ENCODE measurements at places on chromosomes 5 and 9.

DNA sequence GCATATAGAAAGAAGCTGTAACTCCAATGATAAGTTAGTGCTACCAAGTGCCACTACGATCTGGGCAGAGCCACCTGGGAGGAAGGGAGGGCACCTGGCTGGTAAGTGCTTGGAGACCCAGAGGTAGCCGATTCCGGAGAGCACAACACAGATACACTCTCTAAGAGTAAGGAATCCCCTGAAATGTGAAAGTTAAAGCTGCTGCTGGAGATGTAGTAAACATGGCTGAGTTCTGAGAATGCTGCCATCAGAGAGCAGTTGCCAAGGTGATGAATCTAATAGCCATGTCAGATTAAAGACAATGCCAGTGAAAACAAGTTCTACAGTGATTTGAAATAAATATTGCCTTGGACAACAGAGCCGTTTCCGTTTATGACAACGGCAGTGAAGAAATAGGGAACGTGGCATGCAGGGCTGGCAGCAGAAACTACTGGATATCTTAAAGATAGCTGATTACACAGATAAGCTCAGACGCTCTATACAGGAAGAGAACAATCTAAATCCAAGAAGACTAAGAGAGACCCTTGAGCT, 561.2 kb upstream of the C9orf72 start:
- no peaks in the 10 kb centered on the region for H3K36me3 ChIP-seq
- H3K4me1 ChIP-seq, result no peaks in the 10 kb centered on the region
- H3K27ac ChIP-seq, result no peak overlapping the region

- H3K4me3 ChIP-seq, result no peak overlapping the region
- DNase-seq, result peak; percentile 50
- no peaks in the 10 kb centered on the region for H3K27me3 ChIP-seq
- H3K4me1 ChIP-seq, result no peaks in the 10 kb centered on the region
- H3K27ac ChIP-seq, result no peak overlapping the region
- no peaks in the 10 kb centered on the region for H3K36me3 ChIP-seq
These were observed 19.3 kb upstream of the RXRA start for GRCh38 chr9:134306636-134307600.

DNA sequence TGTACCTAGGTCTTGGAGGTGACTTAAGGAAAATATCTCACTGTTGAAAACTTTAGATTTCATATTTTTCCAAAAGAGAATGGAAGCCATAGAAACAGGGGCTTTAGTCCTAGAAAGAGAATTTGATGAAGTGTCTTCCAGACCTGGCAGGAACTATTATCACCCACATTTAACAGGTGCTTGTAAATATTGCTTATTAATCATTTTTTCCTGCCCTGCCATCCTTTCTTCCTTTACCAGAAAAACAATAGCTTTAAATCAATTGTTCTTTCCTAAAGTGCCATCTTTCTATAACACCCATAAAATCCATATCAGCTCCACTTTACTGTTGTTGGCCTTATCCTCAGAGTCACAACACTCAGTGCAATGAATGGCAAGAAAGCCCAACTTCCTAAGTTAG, 350.9 kb downstream of the YTHDC2 start:
- H3K4me1 ChIP-seq, result no peaks in the 10 kb centered on the region
- no peaks in the 10 kb centered on the region for H3K36me3 ChIP-seq
- no peaks in the 10 kb centered on the region for H3K27me3 ChIP-seq
- no peak overlapping the region for H3K4me3 ChIP-seq
- no peak overlapping the region for H3K27ac ChIP-seq
- DNase-seq, result no peak

GRCh38 chr9:93648836-93649235, 72.5 kb downstream of the PHF2 start:
- no peaks in the 10 kb centered on the region for H3K27me3 ChIP-seq
- DNase-seq, result no peak
- H3K4me3 ChIP-seq, result no peak overlapping the region
- H3K27ac ChIP-seq, result no peak overlapping the region
- peaks cover 85% of the 10 kb centered on the region for H3K36me3 ChIP-seq
- H3K4me1 ChIP-seq, result no peaks in the 10 kb centered on the region

GRCh38 chr5:160390787-160391696, 8.8 kb downstream of the FAM200C start:
- H3K27me3 ChIP-seq, result no peaks in the 10 kb centered on the region
- H3K4me1 ChIP-seq, result no peaks in the 10 kb centered on the region
- H3K27ac ChIP-seq, result no peak overlapping the region

- H3K4me1 ChIP-seq, result no peaks in the 10 kb centered on the region
- H3K27ac ChIP-seq, result no peak overlapping the region
- no peaks in the 10 kb centered on the region for H3K27me3 ChIP-seq
- H3K4me3 ChIP-seq, result no peak overlapping the region
These were observed 58.6 kb downstream of the IL6ST start for GRCh38 chr5:55936100-55936693.

DNA sequence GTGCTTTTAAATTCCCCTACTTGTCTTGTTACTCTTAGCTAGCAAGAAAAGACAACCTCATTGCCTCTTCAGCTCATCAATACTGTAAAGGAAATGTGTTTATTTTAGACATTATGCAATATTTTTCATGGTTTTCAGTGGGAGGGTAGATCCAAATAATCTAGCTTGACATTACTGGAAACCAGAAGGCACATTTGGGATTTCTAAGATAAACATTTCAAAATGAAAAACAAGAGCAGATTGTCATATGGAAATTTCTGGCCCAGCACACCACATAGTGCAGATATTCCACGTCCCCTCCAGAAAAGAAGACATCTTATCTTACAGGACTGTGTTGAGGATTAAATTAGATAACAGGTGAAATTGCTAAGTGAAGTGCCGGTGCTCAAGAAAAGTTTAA, 296.9 kb downstream of the MSX2 start:
- H3K27me3 ChIP-seq, result peaks cover 3% of the 10 kb centered on the region
- DNase-seq, result no peak
- no peak overlapping the region for H3K27ac ChIP-seq
- no peak overlapping the region for H3K4me3 ChIP-seq
- H3K4me1 ChIP-seq, result no peaks in the 10 kb centered on the region

GRCh38 chr5:140964356-140964755, 1.9 kb upstream of the PCDHAC2 start:
- no peak overlapping the region for H3K4me3 ChIP-seq
- H3K27me3 ChIP-seq, result peaks cover 25% of the 10 kb centered on the region
- no peak overlapping the region for H3K27ac ChIP-seq
- no peaks in the 10 kb centered on the region for H3K36me3 ChIP-seq
- no peak for DNase-seq

DNA sequence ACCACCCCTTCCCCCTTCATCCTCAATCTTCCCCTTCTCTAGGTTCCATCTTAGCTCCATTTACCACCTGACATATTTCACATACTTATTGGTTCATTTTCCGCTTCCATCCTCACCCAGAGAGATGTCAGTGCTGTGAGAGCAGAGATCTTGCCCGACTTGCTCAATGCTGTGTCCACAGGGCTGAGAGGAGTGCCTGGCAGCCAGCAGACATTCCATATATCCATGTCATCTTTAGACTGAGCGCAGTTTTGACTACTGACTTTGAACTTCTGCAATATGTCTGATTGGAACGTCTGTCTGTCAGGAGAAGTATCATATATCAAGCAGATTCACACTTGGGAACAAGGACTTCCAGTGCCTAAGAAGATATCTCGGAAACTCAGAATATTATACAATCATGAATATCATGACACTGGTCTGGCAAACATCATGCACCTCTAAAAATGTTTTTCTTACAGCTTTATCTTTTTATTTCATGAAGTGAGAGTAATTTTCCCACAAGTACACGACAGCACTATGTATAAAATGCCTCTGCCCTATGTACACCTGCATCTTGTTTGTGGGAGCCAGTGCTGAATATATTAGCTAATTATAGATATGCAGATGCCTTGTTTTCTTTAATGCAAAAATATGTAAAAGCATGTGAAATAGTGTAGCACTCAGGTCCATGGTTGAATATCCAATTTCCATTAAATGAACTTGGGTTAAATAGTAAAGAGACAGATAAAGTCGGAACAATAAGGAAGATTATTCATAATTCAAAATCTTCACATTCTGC, 454.0 kb upstream of the DAP start:
- no peak overlapping the region for H3K27ac ChIP-seq
- H3K4me1 ChIP-seq, result no peaks in the 10 kb centered on the region
- H3K27me3 ChIP-seq, result no peaks in the 10 kb centered on the region
- DNase-seq, result no peak

GRCh38 chr5:158876263-158876942, 223.3 kb downstream of the EBF1 start:
- no peak for DNase-seq
- peaks cover 2% of the 10 kb centered on the region for H3K27me3 ChIP-seq
- no peaks in the 10 kb centered on the region for H3K36me3 ChIP-seq
- peaks cover 51% of the 10 kb centered on the region for H3K4me1 ChIP-seq
- H3K27ac ChIP-seq, result no peak overlapping the region

GRCh38 chr5:176490301-176490700, 42.1 kb downstream of the FAF2 start:
- peaks cover 7% of the 10 kb centered on the region for H3K4me1 ChIP-seq
- peaks cover 86% of the 10 kb centered on the region for H3K36me3 ChIP-seq
- H3K4me3 ChIP-seq, result no peak overlapping the region
- H3K27me3 ChIP-seq, result no peaks in the 10 kb centered on the region
- DNase-seq, result no peak

- peaks cover 17% of the 10 kb centered on the region for H3K4me1 ChIP-seq
- H3K27ac ChIP-seq, result peak overlapping the region; percentile 29
- H3K27me3 ChIP-seq, result no peaks in the 10 kb centered on the region
- H3K36me3 ChIP-seq, result no peaks in the 10 kb centered on the region
These were observed 115.3 kb upstream of the BNC2 start for GRCh38 chr9:16985559-16986348.

- peak overlapping the region; percentile 46 for H3K4me3 ChIP-seq
- H3K27ac ChIP-seq, result no peak overlapping the region
These were observed 11.4 kb upstream of the ASS1 start for GRCh38 chr9:130433168-130433946.

GRCh38 chr5:35478856-35479682, 138.6 kb upstream of the SPEF2 start:
- H3K4me3 ChIP-seq, result peak overlapping the region; percentile 14
- peaks cover 6% of the 10 kb centered on the region for H3K4me1 ChIP-seq

- H3K27ac ChIP-seq, result no peak overlapping the region
- no peak overlapping the region for H3K4me3 ChIP-seq
- no peaks in the 10 kb centered on the region for H3K36me3 ChIP-seq
- H3K27me3 ChIP-seq, result peaks cover 7% of the 10 kb centered on the region
These were observed 90.2 kb upstream of the SH3PXD2B start for GRCh38 chr5:172544371-172545095.

- no peak overlapping the region for H3K27ac ChIP-seq
- no peak for DNase-seq
- H3K4me3 ChIP-seq, result no peak overlapping the region
- H3K4me1 ChIP-seq, result peaks cover 10% of the 10 kb centered on the region
- H3K36me3 ChIP-seq, result no peaks in the 10 kb centered on the region
These were observed 28.1 kb upstream of the ZNF462 start for GRCh38 chr9:106834888-106835287.

GRCh38 chr9:99472240-99472915, 250.3 kb downstream of the SEC61B start:
- no peak for DNase-seq
- H3K4me1 ChIP-seq, result no peaks in the 10 kb centered on the region
- no peak overlapping the region for H3K27ac ChIP-seq
- H3K27me3 ChIP-seq, result no peaks in the 10 kb centered on the region
- H3K4me3 ChIP-seq, result no peak overlapping the region
